ENCODE measurements at places on chromosomes 2 and 18.
A peak's percentile ranks its signal among the peaks of the same experiment; 100 is the strongest.

DNA sequence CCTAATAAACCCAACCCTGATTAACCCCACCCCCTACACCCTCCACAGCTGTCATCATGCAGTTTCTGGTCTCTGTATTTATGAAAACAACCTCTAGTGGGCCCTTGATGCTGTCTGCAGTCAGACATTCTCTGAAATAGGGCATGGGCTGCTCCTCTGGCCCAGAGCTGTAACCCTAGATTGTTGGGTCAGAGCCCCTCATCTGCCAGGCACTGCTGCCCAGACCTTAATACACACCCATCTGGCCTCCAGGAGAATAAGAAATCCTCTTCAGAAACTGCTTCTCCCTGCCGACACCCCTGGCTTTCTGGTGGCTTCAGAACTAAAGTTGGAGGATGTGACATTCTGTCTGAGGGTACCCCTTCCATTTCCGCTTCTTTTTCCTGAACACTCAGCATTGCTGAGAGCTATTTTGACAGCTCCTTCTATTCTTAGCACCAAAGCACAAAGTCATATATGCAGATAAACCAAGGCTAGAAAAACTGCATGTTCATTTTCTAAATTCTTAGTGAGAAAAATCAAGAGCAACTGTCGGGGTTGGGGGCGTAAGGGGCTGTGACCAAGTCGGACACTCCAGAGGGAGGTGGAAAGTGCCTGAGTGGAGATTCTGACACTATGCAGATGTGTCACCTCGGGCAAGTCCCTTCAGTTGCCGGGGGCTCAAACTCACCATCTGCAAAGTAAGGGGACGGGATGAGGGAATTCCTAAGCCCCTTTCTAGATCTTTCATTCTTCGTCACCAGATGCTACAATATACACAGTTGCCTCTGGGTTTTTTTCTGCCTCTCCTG, 28.7 kb downstream of the SRSF7 start:
- peak; percentile 67 for DNase-seq

- DNase-seq, result no peak
These were observed 83.0 kb upstream of the ATG16L1 start for GRCh38 chr2:233168445-233168844.

- peak; percentile 9 for DNase-seq
These were observed 152.5 kb downstream of the CYP26B1 start for GRCh38 chr2:71995067-71995665.

- DNase-seq, result peak; percentile 35
These were observed 113.0 kb upstream of the COPS8 start for GRCh38 chr2:236972491-236973342.

GRCh38 chr2:143463719-143464118, 334.5 kb downstream of the ARHGAP15 start:
- DNase-seq, result no peak

- no peak for DNase-seq
These were observed 9.9 kb downstream of the NCAPH start for GRCh38 chr2:96345438-96345837.

DNA sequence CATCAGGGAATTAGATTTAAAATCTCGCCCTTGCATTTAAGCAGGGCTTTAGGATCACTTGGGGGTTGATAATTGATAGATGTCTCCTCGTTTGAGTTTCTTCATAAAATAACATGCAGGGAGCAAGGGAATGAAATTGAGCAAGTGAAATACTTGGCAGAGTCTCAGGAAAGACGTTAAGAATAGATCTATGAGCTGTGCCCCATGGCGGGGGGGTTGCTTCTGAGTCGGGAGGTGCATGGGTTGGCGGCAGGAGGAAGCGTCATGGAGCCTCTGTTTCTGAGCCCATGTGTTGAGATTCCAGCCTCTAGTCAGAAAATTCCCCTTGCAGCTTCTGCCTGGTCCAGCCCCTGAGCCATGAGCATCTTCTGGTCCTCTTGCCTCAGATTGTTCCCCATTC, 82.0 kb downstream of the APOB start:
- no peak for DNase-seq

GRCh38 chr2:96171831-96172230, 26.6 kb upstream of the DUSP2 start:
- no peak for DNase-seq

- DNase-seq, result no peak
These were observed 56.0 kb downstream of the PARD6G start for GRCh38 chr18:80191264-80191663.

- DNase-seq, result no peak
These were observed 197.8 kb downstream of the CTIF start for GRCh38 chr18:48736321-48737260.

DNA sequence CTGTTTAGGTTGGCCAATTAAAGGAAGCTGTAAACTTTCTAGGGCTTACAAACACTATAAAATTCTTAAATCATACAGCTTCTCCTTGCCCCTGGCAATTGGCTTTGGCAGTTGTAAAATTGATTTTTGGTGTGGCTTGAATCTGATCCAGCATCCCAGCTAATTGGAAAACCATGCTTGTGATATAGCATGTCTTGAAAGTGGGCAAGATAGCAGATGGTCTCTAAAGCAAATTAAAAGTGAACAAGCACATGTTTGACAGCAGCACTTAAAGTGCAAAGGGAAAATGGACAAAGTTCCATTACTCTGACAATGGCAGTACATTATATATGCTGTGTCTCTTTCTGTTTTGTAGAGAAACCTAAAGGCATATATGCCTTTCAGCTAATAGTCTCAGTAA, 302.9 kb upstream of the NXPH2 start:
- no peak for DNase-seq

DNA sequence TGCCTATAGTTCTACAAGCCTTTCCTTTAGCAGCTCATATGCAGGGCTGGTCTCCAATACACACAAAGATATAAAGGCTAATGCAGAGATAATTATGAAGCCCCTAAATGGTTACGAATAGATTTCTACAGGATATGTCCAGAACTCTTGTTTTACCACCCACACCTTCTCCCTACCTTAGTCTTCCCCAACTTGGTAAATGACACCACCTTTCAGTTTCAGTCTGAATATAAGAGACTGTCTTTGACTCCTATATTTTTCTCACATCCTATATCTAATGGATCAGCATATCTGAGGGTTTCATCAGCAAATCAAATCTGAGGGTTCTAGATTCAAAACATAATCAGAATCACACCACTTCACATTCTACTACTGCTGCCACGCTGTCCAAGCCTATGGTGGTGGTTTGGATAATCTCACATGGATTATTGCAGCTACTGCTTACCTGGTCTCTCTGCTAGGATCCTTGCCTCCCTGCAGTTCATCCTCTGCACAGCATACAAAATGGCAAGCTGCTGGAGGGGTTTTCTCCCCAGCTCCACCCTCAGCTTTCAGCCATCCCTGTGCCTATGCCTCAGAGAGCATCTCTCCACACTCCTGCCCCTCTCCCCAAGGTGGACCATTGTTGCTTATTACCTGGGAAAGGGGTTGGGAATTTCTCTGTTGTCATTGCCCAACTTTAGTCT, 178.0 kb upstream of the SPOPL start:
- no peak for DNase-seq

DNA sequence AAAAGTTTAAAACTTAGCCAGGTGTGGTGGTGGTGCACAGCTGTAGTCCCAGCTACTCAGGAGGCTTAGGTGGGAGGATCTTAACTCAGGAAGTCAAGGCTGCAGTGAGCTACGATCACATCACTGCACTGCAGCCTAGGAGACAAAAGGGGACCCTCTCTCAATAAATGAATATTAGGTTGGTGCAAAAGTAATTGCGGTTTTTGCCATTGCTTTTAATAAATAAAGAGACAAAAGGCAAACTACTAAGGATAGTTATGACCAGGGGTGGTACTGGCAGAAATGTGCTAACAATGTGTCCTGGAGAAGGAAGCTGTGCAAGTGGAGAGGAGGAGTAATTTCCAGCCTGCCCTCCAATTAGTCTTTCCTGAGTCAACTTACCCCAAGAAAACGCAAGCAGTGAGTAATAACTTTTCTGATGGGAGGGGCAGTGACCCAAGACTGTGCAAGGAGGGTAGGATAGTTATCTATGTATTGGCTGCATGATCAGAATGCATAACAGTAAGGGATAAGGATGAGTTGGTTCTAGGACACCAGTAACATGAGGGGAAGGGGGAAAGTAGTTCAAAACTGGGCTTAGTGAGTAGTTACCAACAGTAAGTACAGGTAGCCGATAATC, 1.5 kb downstream of the EXOC6B start:
- no peak for DNase-seq

DNA sequence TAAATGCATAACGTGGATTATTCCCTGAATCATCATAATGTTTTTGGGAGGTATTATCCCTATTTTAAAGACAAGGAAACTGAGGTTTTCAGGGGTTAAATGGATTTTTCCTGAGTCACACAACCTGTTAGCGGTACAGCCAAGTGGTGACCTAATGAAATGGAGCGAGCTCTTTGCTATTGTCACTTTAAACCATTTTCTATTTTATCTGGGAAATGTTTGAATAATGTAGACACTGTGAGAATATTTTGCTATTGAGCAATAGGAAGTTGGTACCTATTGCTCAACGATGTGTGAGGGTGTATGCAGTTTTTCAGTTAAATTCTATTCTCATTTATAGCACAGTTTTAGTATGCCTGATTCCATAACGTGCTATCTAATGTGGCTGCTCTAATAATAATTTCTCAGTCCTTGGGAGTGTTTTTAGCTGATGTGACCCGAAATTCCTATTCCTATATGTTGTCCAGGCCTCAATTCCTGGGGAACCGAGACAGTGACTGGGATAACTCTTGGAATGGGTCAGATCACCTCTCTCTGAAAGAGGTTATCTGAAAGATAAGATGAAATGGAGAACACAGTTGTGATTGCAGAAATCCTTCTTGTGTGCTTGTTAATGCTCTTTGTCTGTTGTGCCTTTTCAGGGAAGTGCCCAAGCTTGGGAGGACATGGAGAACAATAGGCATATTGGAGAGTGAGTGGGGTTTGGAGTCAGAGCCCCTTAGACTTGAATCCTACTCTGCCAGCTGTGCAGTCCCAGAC, 38.4 kb downstream of the ABCB11 start:
- DNase-seq, result no peak

GRCh38 chr2:46122318-46122976, 174.8 kb upstream of the EPAS1 start:
- DNase-seq, result no peak

DNA sequence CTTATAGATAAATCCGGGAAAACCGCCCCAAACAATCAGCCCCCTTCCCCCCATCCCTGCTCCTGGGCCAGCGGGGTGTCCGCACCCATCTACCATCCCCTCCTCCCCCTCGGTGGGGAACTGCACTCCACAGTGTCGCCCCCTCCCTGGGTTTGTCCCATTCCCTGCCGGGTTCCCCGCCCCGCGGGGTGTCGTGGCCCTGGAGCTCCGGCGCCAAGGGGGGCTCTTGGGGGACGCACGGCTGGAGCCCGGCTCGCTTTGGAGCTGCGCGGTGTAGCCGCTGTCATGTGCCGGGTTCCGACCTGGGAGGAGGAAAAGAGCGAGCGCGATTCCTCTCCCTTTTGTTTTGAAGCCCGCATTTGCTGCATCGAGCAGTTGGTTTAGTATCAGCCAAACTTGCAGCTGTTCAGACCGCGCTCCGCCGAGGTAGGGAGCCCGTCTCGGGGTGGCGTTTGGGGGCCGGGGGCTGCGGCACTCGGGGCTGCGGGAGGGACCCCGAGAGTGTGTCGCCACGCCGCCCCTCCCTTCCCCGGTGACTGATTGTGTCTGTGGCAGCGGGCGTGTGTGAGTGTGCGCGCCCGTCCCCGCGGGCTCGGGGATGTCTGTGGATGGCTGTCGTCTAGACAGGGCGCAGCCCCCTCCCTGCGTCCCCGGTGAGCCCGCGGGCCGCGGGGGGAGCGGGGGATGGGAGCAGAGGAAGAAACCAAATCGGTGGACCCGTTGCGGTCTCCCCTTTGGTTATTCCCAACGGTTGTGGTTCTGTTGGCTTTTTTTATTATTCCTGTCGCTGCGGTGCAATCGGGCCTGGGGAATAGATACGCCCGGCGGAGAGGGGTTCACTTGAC, 797 bp downstream of the CTIF start:
- peak; percentile 44 for DNase-seq

- no peak for DNase-seq
These were observed 15.9 kb downstream of the C2orf74 start for GRCh38 chr2:61177727-61178549.

DNA sequence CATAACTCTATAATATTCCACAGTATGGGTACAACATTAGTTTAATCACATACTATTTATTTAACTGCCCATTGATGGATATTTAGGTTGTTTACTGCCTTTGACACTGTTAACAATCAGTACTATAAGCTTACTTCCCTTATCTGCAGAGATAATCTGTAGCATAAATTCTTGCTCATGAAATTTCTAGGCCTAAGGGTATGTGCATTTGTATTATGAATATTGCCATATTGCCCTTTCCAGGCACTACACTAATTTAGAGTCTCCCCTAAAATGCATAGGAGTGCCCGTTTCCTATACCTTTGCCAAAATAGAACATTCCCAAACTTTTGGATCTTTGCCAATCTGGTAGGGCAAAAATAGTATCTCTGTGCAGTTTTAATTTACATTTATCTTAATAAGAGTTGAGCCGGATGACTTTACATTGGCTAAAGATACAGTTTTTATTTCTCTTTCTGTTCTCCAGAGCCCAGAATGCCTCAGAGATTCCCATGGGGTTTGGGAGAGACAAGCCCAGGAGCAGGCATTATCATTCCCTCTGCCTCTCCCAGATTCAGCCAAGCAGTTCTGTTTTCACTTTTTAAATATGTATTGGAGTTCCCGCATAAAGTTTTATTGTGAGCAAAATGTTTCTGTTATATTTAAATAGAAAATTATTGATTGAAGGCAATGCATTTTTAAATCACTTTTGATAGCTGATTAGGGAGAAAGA, 102.8 kb downstream of the CAPN13 start:
- no peak for DNase-seq

DNA sequence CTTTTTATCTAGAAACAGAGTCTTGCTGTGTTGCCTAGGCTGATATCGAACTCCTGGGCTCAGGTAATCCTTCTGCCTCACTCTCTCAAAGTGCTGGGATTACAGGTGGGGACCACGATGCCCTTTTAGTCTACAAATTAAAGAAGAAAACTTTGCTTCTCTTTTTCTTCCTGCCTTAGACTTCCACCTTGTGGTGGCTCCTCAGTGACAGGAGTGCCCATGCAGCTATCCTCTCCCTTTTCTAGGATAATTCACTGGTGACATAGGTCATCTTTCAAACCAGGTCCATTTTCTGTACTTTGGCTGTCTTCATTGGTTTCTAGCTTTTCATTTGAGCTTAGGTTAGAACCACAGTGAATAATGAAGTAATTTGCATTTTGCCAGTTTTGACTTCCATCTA, 13.6 kb downstream of the DCAF17 start:
- DNase-seq, result peak; percentile 8

GRCh38 chr2:144447535-144447934, 72.4 kb downstream of the ZEB2 start:
- DNase-seq, result no peak
